Activated T-helper 1 cell treated with Interleukin-2 at 50 U/mL for 16 hours (primary cell): ENCODE measurements at places on chromosomes 7 and 10.

GRCh38 chr7:5450549-5451327, 27.1 kb upstream of the TNRC18 start:
- peak; percentile 22 for DNase-seq

- no peak for DNase-seq
These were observed 26.0 kb upstream of the ATXN7L1 start for GRCh38 chr7:105902325-105902911.

DNA sequence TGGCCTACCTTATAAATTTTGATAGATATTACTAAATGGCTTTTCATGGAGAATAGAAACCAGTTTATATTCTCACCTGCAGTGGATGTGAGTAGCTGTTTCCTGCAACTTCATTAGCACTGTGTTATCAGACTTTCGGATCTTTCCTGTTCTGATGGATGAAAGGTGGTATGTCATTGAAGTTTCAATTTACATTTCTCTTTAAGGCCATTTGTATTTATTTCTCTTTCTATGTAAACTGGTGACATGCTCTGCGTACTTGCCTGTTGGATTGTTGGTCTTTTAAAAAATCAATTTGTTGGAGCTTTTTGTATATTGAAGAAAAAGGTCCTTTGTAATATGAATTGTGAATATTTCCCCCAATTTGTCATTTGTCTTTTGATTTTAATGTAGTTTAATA, 95.8 kb upstream of the STRIP2 start:
- no peak for DNase-seq

DNA sequence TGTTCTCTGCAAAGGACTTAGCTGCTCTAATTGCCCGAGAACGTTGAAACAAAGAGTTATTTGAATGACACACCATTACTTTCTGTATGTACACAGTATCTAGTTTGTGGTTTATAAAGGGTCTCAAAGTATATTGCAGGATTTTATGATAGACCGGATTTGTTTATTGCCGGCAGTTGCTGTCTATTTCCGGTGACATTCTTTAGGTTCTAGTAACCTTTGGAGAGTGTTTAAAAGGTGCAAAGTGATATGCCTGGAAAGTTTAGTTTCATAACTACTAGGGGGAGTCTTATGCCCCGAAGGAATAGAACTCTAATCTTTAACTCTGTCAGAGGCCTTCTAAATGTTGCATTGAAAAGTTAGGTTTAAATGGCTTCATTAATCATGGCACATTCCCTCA, 63.8 kb downstream of the PAPSS2 start:
- no peak for DNase-seq

GRCh38 chr7:55537458-55537990, 34.8 kb downstream of the VOPP1 start:
- no peak for DNase-seq

DNA sequence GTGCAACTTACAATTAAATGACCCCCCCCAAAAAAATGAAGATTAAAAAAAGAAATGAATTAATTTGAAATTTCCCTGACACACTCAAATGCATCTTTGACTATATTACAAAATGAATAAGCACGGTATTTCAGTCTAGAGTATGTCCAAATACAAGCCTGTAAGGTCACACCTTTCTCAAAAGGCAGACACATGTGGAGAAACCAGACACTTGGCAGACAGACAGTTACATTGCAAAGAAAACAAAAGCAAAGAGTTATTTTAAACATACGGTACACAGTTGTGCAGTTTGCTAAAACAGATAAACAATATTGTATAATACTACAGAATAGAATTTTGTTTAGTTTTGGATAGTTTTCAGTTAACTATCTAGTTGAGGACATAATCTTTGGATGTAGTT, 153.0 kb downstream of the ATE1 start:
- no peak for DNase-seq

- no peak for DNase-seq
These were observed 11.5 kb downstream of the STEAP2 start for GRCh38 chr7:90222811-90223725.

DNA sequence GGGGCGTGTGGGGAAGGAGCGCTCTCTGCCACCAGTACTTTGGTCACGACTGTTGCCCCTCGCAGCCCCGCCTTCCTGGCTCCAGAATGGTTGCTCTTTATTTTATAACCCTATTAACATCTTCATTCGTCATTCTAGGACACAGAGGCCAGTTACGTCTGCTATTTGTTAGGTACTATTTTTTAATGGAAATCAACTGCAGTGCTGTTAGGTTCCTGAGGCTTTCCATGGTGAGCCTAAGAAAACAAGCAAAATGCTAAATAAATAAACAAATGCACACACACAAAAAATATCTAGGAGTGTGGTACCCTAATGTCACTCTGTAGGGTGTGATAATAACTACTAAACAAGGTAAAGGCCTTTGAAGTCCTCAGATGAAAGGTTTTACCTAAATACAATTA, 71.1 kb downstream of the SLC37A3 start:
- no peak for DNase-seq

DNA sequence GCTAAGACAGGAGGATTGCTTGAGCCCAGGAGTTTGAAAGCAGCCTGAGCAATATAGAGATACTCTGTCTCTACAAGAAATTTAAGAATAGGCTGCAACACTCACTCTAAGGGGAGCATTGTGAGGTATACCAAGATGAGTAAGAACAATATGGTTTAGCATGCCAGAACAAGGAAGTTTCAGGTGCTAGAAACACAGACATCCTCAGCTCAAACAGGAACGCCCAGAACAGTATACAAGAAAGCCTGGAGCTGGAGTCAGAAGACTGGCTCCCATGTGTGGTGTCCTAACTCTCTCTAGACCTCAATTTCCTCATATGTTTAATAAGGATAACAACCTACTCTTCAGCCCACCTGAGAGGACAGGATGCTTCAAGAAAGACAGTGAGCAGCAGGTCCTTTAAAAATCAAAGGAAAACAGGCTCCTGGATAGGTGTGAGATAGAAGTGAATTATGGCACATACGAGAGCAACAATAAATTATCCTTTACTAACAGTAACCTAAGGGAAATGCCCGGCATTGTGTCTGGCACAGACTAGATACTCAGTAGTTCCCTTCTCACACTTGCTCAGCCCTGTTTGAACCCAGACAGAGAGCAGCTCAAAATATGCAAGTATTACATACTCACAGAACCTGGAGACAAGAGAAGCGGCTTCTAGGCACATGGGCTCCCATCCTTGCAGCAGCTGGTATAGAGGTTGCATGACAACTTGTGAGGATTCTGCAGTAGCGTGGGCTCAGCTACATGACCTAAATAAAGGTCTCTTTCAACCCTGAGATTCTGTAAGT, 45.4 kb downstream of the KAT6B start:
- DNase-seq, result no peak

GRCh38 chr7:11155883-11156282, 182.2 kb downstream of the PHF14 start:
- no peak for DNase-seq

- DNase-seq, result no peak
These were observed 31.5 kb downstream of the CLIP2 start for GRCh38 chr7:74320645-74321221.

- no peak for DNase-seq
These were observed 75.4 kb downstream of the PROSER2 start for GRCh38 chr10:11898372-11899066.

DNA sequence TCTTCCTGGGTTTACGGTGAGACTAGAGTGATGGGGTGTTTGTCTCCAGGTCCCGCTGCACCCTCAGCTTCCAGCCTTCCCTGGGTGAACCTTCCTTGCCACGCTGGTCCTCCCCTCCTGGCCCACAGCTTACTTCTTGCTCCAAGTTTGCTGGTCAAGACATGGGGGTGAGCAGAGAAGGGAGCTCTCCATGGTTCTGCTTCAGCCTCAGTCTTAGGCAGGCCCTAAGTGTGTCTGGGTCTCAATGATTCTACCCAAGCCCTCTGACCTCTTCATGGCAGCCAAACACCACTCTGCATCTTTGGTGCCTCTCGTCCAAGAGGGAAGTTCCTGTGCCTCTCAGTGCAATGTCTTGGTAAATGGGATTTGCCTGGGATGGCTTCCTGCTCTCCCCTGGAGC, 356.5 kb upstream of the KLF6 start:
- DNase-seq, result no peak

GRCh38 chr10:48284002-48284546, 9.6 kb upstream of the FRMPD2 start:
- no peak for DNase-seq

DNA sequence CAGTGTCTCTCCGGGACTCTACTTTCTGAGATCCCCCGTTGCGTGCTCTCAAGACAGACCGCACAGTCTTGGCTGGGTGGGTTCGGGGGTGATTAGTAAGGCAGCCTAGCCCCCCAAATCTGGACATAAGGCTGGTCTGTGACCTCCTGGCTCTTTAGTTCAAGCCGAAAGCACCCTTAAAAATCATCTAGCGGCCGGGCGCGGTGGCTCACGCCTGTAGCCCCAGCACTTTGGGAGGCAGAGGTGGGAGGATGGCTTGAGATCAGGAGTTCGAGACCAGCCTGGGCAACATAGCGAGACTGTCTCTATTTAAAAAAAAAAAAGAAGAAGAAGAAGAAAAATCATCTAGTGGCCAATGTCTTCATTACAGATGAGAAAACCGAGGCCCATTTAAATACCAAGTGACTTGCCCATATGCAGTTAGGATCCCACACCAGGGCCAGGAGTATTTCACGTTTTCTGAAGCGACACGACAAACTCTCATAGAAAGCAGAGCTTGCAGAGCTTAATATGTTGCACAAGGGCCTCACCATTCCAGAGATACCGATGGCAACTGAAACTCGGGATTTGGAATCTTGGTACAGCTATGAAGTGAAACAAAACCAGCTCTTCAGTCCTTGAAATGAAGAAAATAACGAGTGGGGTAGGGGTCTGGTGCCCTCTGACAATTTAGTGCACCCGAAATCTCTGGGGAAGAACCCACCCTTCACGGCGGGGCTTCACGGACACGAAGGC, 703 bp upstream of the HILPDA start:
- no peak for DNase-seq

DNA sequence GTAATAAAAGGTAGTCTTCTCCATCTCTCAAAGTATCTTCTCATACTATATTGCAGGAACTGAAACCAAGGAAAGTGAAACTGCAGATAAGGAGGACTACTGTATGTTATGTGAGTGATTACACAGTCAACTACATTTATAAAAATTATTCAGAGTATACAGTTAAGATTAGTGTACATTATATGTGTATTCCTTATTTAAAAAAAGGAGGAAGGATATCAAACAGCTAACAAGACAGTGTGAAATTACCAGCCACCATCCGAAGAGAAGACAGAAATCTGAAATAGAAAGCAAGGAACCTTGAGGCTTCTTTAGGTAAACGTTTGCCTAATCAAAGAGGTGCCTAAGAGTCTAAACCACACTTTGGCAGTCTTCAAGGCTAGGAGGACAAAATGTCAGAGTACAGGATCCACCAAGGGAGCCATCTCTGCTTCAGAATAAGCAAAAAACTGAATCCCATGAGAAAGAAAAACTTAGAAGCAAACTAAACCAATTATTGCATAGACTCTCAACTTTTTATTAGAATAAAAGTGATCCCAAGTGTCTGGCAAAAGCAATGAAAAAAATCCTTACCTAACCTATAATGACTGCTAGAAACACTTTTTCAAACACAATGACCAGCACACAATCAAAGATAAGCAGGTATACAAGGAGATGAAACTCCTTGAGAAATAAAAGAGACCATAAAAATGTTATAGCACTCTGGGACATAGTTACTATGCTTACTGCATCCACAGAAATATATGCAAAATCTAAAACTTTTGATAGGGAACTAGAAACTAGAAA, 6.4 kb downstream of the USP6NL start:
- no peak for DNase-seq

DNA sequence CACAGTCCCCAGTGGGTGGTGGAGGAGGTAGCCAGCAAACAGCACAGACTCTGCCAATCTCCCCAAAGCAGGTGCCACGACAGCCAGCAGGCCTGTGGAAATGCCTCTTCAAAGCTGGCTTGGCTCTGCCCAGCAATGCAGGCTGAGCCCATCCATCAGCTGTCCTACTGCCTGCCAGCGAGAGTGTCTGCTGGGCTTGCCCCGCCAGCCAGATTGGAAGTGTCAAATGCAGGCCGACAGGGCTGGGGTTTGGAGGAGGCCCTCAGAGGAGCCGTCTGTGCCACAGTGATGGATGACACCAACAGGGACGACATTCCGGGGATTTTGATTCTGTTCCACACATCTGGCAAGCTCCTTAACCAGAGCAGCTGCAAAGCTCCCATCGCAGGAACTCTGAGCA, 16.7 kb downstream of the HABP2 start:
- DNase-seq, result no peak

DNA sequence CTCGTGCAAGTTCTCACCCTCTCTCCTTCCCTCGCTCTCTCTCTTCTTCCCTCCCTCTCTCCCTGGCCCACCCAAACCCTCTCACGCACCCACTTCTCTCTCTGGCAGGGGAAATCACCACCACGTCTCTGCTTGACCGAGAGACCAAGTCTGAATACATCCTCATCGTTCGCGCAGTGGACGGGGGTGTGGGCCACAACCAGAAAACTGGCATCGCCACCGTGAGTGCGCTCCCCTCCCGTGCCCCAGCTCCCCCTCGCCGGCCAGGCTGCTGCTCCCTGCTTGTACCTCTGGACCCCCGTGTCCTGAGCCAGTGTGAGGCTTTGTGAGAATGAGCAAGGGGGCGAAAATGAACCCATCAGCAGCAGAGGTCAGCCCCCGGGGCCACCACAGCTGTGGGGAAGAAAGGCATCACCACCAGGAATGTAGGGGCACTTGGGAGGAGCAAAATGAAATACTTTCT, 25.5 kb downstream of the C10orf105 start:
- no peak for DNase-seq

DNA sequence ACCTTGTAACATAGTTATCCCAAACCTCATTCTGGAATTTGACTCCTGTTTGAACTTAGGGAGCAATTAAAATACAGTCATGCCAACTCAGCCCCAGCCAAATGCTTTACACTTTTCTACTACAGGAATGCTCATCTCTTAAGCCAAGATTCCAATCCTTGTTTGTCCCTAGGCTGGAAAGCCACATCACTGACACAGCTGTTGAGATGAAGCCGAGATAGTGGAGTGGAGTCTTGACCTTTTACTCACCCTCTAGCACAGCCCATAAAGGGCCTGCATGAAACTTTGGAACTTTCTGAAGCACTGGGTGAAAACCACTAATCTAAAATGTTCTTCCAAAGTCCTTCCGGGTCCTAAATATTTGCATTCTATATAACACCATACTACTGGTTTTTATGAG, 247.3 kb downstream of the ETV1 start:
- DNase-seq, result no peak

- DNase-seq, result no peak
These were observed 53.8 kb downstream of the HGF start for GRCh38 chr7:81715984-81716588.

GRCh38 chr7:151039850-151040548, 8.3 kb upstream of the ASIC3 start:
- DNase-seq, result no peak

DNA sequence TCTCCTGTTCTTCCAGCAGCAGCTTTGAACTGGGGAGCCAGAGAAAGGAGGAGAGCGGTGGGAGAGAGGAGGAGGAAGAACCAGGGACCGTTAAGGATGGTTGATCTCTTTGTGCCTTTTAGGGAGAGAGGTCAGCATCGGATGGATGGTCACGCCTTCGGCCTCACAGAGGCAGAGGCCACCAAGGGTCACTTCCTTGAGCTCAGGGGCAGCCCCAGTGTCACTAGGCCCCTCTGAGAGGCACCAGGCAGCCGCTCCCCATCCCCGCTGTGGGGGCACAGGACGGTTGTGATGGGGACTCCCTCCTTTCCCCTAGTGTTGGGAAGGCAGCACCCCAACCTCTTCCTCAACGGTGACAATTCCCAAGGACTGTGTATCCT, 121.4 kb downstream of the DNAJB6 start:
- no peak for DNase-seq
